ENCODE measurements at places on chromosomes 3 and 15.
A peak's percentile ranks its signal among the peaks of the same experiment; 100 is the strongest.

- no peak for DNase-seq
Measured at GRCh38 chr3:103953796-103954195, 1412.9 kb upstream of the ALCAM start.

GRCh38 chr15:81071120-81071519, 63.0 kb upstream of the CFAP161 start:
- DNase-seq = no peak

DNA sequence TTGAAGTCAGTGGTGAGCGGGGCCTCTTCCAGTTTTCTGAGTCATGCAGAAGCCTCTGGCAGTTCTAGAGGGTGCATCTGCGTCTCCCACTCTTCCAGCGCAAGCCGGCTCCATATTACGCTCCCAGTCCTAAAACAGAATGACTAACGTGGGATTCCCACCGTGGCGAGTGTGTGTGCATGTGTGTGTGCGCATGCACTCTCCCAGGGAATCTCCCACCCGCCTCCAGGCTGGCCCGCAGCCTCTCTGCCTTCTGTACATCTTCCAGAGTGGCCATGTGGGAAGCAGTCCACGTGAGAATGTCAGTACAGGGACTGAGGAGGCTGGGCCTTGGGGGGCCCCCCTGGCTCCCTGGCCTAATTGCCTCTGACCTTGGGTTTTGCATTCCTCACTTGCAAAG, 87.7 kb downstream of the LSM3 start:
- no peak for DNase-seq

DNA sequence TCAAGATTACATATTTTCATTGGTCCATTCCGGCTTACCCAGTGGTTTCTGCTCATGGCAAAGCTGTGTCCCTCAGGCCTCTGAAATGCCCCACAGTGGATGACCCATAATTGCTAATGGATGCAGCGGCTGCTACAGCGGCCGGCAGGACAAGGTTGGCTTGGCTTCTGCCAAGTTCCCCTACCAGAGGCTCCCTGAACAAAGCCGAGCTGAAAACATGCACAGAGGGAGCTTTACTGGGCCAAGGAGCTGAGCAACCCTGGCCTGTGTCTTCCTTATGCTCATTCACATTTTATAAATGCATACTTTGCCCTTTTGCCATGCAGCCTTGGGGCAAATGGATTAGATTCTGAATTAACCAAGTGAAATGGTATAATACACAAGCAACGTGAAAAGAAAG, 150.5 kb downstream of the NTRK3 start:
- DNase-seq = no peak

DNA sequence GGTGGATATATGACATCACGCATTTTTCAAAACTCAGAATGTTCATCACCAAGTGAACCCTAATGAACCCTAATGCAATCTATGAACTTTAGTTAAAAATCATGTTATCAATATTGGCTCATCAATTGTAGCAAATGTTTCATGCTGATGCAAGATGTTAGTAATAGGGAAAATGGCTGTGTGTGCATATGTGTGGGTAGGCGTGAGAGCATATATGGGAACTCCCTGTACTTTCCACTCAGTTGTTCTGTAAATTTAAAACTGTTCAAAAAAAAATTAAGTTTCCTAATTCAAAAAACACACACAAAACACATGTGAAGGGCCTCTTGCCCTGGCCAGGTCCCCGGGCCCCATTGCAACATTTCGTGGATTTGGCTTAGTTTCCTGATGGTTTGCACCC, 89.7 kb upstream of the PROK2 start:
- DNase-seq = no peak

DNA sequence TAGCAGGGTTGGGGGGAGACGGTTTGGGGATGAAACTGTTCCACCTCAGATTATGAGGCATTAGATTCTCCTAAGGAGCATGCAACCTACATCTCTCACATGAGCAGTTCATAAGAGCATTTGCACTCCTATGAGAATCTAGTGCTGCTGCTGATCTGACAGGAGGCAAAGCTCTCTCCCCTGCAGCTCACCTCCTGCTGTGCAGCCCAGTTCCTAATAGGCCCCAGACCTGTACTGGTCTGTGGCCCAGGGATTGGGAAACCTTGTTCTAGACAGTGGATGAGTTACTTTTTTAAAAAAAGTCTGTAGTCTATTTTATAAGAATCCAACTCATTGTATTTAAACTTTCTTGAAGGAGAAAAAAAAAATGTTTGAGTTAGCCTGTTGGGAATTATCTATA, 100.0 kb downstream of the HHLA2 start:
- no peak for DNase-seq

DNA sequence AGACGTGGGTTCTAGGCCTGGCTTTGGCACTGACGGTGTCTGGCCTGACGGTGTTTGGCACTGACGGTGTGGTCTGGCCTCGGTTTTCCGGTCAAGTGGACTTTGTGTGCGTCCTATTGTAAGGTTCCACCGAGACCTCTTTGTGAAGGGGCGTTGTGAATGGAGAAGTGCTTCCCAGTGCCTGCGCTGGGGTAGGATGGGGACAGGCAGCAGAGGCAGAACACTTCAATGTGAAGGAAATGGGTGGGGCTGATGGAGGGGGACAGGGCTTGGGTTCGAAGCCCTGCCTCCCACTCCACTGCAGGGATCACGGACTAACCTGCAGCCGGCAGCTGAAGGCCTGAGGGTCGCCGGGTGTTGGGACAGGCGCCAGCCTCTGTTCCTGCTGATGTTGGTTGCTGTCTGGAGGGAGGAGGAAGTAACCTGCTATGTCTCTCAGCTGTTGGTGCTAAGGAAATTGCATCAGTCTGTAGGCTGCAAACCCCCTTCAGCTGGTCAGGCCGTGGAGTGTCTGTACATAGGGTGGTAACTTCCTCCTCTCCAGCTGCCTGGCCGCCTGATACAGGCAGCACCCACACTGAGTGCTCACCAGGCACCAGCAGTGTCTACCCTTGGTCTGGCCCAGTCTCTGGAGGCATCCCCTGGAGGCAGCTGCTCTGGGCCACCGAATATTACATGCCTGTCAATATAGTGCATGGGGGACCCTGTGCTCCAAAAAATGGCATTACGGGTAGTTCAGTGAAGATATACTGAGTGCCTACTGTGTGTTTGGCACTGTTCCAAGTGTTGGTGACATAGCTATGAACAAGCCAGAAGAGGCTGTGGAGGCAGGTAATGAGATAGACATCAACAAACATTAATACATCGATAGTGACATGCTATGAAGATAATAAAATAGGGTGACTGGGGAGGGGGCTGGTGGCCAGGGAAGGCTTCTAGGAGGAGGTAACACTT, 1.1 kb downstream of the TM6SF1 start:
- no peak for DNase-seq

DNA sequence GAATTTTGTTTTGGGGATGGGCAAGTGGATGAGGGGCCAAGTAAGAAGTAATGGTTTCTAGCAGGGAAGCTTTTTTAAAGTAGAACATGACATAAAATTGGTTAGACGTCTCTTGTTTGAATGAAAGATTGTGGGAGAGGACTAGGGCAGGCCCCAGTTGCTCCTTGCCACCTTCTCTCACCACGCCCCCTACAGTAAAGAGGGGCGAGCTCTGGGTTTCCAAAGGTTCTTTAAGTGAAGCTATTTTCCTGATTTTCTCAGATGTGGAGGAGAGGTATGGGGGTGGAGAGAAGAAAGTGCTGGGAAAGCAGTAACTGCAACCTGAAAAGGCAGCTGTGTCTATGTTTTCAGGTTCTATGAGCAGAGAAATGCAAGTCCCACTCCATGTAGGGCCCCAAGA, 32.6 kb upstream of the SKIL start:
- no peak for DNase-seq

GRCh38 chr3:149487598-149488197, 13.2 kb downstream of the TM4SF4 start:
- peak; percentile 15 for DNase-seq

DNA sequence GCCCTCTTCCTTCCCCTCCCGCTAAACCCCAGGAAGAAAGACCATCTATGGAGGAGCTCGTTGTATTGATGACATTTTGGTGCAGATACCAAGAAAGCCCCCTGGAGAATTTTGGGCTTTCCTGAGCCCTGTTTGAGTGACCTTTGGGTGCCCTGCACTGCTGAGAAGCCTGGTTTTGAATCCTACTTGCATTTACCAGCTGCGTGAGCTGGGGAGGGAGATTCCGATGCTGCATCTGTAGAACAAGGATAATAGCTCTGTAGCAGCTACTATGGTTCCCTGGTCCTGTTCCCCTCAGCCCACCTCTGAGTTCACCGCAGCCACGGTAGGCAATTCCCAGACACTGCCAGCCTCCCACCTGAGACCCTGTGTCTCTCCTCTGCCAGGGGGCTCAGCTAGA, 5.2 kb downstream of the APOD start:
- DNase-seq = no peak

DNA sequence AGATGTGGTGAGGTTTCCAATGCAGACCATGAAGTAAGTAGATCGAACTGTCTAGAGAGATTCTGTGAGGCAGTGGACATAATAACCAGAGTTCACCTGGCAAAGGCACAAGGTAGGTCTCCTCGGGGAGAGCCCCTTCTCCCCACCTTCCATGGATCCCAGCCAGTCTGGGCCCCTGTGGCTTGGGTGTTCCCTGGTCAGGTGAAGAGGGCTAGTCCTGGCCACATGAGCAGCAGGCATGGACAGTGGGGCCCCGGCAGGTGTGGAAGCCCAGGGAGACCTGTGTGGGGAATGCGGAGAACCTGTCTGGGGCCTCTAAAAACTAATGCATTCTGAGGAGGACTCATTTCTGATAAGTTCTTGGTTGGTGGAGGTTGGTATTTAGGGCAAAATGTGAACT, 241.4 kb upstream of the TRIM42 start:
- no peak for DNase-seq

GRCh38 chr15:36579792-36580431, 486 bp downstream of the CDIN1 start:
- DNase-seq = peak; percentile 0
